Dermis blood vessel endothelial cell (primary cell): ENCODE measurements at places on chromosomes 2 and 18. TPM values are rescaled to one million over a fixed set of nuclear protein-coding genes. Genes with fewer than 3 reads are reported as not detected.

CSRNP3 gene
- total RNA-seq, result 0.51 and 0.65 TPM in 2 replicates

HOXD1 gene
- 11.2 and 15.4 TPM in 2 replicates for total RNA-seq

GRCh38 chr2:225400060-225400511 is 576 bp downstream of the NYAP2 start:
- peak; percentile 18 for DNase-seq

TMEM163 gene
- total RNA-seq, result 0.09 and 0.34 TPM in 2 replicates

DNA sequence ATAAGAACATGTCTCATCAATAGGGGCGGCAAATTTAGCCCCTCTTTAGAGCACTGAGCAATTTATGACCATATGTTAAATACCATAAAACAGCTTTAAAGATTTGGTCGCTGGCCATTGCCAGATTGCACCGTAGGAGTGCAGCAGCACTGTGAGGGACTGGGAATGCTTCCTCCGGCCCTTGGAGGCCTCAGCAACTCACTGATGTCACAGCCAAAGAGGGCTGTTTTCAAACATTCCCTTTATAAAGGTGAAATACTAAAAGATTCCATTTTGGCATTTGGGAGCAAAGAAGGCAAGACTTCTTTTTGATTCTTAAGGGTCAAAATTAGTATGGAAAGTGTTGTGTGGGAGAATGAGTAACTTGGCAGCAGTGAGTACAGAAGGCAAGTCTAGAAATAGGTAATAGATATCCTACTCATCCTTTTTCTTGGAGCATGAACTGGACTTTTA is 63.7 kb downstream of the BABAM2 start:
- peak; percentile 53 for DNase-seq

SERPINB10 gene
- total RNA-seq, result not detected in 2 replicates

GRCh38 chr2:201254081-201254730 is 6.1 kb upstream of the CASP8 start:
- DNase-seq, result no peak

- no peak for DNase-seq
Measured at GRCh38 chr2:85076618-85077274, 56.4 kb upstream of the TCF7L1 start.

DNA sequence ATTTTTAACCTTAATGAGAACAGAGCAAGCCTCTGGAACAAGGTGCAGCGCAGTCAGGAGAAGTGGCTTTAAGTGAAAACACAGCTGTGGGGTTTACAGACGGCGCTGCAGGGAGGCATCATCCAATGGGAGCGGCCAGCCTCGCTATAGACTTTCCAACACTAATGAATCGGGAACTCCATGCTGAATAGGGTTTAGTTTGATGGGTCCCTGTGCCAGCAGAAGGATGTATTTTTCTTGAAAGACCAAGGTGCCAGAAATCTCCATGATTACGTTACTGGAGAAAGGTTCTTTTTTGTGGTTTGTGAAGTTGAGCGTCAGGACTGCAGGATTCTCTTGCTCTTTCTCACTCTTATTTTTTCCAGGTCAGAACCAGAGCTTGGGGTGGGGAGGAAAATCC is 87.9 kb upstream of the ALPP start:
- DNase-seq, result no peak
